ENCODE measurements at places on chromosomes 3 and 15. TPM values are rescaled to one million over a fixed set of nuclear protein-coding genes. Genes with fewer than 3 reads are reported as not detected.

GP9 gene
- 0.53 TPM for total RNA-seq

QRICH1 gene
- 101 TPM for total RNA-seq

USP8 gene
- total RNA-seq, result 77.9 TPM

CCR5 gene
- 3.6 TPM for total RNA-seq

IQCH gene
- 2.1 TPM for total RNA-seq

CISH gene
- 10.6 TPM for total RNA-seq

All from sciatic nerve (tissue), 2 donors.